CD4-positive, alpha-beta memory T cell (primary cell): ENCODE measurements at places on chromosomes 5 and 9. TPM values are rescaled to one million over a fixed set of nuclear protein-coding genes. Genes with fewer than 3 reads are reported as not detected.

The SERINC5 gene
- 153 TPM for total RNA-seq

The UBTD2 gene
- 6.3 TPM for total RNA-seq

The C9orf57 gene
- total RNA-seq = not detected

The EIF4EBP3 gene
- 15.3 TPM for total RNA-seq

The CCL28 gene
- total RNA-seq = 18.2 TPM

The ADCY2 gene
- not detected for total RNA-seq

The SPAG8 gene
- total RNA-seq = 5.7 TPM

The GLRA1 gene
- total RNA-seq = not detected

GRCh38 chr5:167205881-167206280 is 1085.6 kb upstream of the WWC1 start:
- no peak for DNase-seq
- no peaks in the 10 kb centered on the region for H3K27me3 ChIP-seq
- H3K36me3 ChIP-seq = no peaks in the 10 kb centered on the region

DNA sequence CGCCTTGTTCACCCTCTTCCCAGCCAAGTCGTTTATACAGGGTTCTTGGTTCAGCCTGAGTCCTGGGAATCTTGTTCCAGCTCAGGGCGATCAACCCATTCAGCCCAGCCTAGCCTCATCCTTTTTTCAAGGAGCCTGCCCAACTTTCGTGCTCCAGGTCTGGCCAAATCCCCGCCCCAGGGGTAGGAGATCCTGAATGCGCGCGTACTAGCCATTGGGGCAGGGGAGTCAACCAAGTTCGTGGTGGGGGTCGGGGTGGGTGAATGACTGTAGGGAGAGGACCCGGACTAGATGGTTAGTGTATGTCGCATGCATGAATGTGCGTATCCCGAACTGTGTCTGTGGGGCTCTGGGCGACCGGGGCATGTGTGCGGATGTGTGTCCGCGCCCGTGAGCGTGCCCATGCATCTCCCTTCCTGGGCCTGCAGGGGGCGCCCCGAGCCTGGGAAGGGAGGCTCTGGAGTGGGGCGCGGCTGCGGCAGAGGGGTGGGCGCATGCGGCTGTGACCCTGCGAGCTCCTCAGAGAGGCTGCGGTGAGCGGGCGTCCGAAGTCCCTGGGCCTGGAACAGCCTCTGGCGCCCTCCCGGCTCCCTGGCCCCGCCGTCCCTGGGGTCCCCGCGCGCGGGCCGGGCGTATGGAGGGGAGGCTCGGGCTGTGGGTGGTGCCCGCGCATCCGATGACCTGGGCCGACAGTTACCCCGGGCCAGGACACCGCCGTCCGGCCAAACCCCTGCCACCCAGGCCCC is 8.7 kb downstream of the CCL21 start:
- no peak overlapping the region for H3K27ac ChIP-seq
- peak overlapping the region; percentile 54 for H3K4me3 ChIP-seq
- peaks cover 7% of the 10 kb centered on the region for H3K4me1 ChIP-seq

- no peaks in the 10 kb centered on the region for H3K27me3 ChIP-seq
- H3K4me3 ChIP-seq = no peak overlapping the region
- no peak overlapping the region for H3K27ac ChIP-seq
- H3K36me3 ChIP-seq = no peaks in the 10 kb centered on the region
Measured at GRCh38 chr5:79702606-79703380, 13.2 kb downstream of the CMYA5 start.

DNA sequence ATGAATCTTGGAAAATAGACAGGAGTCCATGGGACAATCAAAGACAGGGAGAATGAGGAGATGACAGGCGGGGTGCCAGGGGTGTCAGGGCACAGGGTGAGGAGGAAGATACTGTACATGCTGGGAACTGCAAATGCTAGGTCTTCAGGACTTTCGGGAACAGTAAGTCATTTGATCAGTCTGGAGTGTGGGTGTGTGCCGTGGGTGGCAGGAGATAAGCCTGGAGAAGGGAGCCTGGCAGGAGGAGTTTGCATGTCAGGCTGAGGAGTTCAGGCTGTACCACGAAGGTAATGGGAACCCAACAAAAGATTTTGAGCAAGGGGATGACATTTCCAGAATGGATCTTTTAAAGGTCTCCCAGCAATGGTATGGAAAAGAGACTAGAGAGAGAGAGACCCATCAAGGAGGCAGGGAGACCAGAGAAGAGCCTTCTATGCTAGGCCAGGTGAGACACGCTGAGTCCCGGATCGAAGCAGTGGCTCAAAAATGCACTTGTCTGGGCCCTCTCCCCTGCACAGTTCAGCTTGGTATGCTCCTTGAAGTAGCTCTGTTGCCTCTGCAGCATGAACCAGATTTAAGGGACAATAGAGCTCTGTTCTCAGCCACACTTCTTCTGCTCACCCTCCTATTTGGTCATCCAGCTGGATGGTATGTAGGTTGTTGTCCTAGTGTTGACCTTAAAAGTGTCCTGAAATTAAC is 77.0 kb upstream of the FER start:
- H3K36me3 ChIP-seq = no peaks in the 10 kb centered on the region
- H3K4me3 ChIP-seq = no peak overlapping the region
- H3K4me1 ChIP-seq = no peaks in the 10 kb centered on the region
- H3K27ac ChIP-seq = no peak overlapping the region
- DNase-seq = no peak
- H3K27me3 ChIP-seq = no peaks in the 10 kb centered on the region

DNA sequence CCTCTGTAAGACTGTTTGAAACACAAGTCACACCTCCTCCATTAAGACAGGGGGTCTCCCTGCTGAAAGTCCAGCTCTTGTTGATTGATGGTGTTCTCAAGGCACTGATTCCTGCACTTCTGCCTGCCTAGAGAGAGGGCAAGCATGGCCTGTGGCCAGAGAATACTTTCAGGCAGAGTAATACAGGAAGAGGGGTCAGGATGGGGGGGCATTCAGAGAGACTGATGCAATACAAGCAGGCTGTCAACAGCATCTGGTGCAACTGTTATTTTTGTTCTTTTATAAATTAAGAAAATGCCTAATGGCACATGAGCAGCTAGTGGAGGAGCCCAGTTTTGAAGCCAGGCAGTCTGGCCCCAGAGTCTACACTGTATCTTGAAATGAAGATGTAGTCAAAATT is 302.2 kb downstream of the DIRAS2 start:
- no peaks in the 10 kb centered on the region for H3K27me3 ChIP-seq
- no peaks in the 10 kb centered on the region for H3K36me3 ChIP-seq
- no peaks in the 10 kb centered on the region for H3K4me1 ChIP-seq
- DNase-seq = no peak

DNA sequence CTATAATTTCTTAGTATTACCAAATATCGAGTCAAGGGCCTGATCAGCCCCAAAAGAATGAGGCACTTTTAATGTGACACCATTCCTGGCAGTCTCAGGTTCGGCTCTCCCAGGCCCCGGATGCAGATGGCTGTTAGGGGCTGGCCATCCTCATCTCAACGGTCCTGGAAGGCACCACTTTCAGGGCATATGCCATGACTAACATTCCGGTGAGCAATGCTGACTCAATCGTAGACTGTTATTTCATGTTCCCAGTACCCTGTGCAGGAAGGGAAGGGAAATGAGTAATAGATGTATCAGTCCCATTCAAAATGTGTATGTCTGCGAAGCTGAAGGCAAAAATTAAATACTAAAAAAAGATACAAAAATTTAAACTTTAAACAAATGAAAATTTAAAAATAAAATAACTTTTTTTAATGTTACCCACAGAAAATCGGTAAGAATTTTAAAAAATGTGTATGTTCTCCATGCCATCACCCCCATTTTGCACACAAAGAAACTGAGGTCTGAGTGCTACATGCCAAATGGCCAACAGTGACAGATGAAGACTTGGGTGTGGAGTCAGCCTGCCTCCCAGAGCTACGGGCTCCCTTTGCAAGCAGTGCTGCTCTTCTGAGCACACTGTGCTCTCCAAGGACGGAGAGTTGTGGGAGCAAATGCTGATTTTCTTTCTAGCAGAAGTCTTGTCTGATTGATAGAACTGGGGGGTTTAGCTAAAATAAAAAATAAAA is 79.0 kb downstream of the GLDC start:
- no peak overlapping the region for H3K4me3 ChIP-seq
- no peaks in the 10 kb centered on the region for H3K36me3 ChIP-seq
- DNase-seq = no peak
- no peaks in the 10 kb centered on the region for H3K4me1 ChIP-seq
- H3K27me3 ChIP-seq = no peaks in the 10 kb centered on the region
- H3K27ac ChIP-seq = no peak overlapping the region

DNA sequence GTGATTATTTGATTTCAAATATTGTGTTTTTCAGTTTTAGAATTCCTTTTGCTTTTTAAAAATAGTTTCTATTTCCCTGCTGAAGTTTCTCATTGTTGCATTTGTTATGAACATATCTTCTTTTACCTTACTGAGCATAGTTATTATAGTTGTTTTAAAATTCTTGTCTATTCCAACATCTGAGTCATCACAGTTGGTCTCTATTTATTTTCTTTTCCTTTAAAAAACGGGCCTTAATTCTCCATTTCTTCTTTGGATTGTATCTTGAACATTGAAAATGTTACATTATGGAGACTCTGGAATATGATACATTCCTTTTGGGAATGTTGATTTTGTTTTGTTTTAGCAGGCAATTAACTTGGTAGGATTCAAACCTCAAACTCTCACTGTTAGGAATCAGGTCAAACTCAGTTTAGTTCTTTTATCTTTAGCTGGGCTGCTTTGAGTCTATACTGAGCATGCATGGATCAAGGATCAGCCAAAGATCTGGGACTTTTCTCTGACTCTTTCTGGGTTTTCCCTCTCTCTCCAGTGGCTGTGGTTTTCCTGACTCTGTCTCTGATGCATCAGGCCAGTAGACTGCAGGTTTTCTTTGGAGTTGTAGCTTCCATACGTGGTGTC is 70.3 kb downstream of the TEK start:
- no peaks in the 10 kb centered on the region for H3K36me3 ChIP-seq
- no peaks in the 10 kb centered on the region for H3K4me1 ChIP-seq
- H3K27ac ChIP-seq = no peak overlapping the region
- H3K4me3 ChIP-seq = no peak overlapping the region

GRCh38 chr9:86639899-86640379 is 285.7 kb upstream of the TUT7 start:
- H3K36me3 ChIP-seq = no peaks in the 10 kb centered on the region
- no peak overlapping the region for H3K4me3 ChIP-seq
- no peak for DNase-seq
- no peak overlapping the region for H3K27ac ChIP-seq

DNA sequence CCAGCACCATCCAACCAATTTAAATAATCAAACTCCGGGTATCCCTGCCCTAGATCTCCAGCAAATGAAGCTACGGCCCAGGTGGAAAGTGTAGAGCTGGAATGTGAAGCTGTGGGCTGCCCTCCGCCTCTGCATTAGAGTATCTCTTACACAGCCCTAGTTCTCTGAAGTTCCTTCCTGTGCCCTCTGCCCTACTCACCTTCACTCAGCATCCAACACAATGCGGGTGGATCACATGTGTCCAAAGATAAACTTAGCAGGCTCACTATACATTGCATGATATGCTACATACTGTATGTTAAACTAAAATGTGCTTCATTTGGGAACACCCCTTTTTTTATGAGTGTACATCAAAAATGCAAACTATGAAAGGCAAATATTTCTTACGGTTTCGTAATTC is 70.0 kb upstream of the RAD23B start:
- H3K4me3 ChIP-seq = no peak overlapping the region
- no peak for DNase-seq
- no peaks in the 10 kb centered on the region for H3K36me3 ChIP-seq
